ENCODE measurements at places on chromosomes 1 and 21. TPM values are rescaled to one million over a fixed set of nuclear protein-coding genes. Genes with fewer than 3 reads are reported as not detected.

SPOCD1 gene
- not detected for total RNA-seq

- H3K4me1 ChIP-seq: peaks cover 19% of the 10 kb centered on the region
- no peaks in the 10 kb centered on the region for H3K27me3 ChIP-seq
- H3K27ac ChIP-seq: peak overlapping the region; percentile 83
- H3K36me3 ChIP-seq: peaks cover 3% of the 10 kb centered on the region
- peak overlapping the region; percentile 90 for H3K4me3 ChIP-seq
Measured at GRCh38 chr1:235503403-235504121, 690 bp downstream of the B3GALNT2 start.

- H3K4me1 ChIP-seq: peaks cover 18% of the 10 kb centered on the region
- no peak overlapping the region for H3K27ac ChIP-seq
- no peak for DNase-seq
Measured at GRCh38 chr1:87093286-87093685, 178.9 kb downstream of the HS2ST1 start.

GJA8 gene
- not detected for total RNA-seq

GRCh38 chr1:46288485-46289133 lies 14.8 kb downstream of the LRRC41 start:
- H3K27me3 ChIP-seq: no peaks in the 10 kb centered on the region
- H3K4me1 ChIP-seq: peaks cover 30% of the 10 kb centered on the region
- no peak for DNase-seq

All from activated CD8-positive, alpha-beta T cell treated with anti-CD3 and anti-CD28 coated beads, Interleukin-2, amount 10 ng/mL, durations not matched to agents 7 days and 5 days (primary cell).